CD8-positive, alpha-beta memory T cell (primary cell): ENCODE measurements at places on chromosomes 1 and 21.

GRCh38 chr1:29685387-29685786, 449.1 kb downstream of the PTPRU start:
- DNase-seq = no peak

DNA sequence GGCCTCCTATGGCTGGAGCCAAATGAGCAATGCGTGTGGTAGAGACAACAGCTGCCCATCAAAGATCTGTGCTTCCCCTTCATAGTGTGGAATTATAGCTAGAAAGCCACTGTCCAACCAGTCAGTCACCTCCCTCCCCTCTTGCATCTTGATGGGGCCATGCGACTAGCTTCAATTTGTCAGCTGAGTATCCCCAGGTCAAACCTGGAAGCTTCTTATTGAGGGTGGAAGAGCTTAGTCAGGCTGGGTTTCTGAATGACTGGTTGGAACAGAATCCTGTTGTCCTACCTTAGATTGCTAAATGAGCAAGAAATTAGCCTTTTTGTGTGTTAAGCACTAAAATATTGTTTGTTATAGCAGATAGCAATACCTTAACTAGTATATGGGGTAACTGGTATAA, 625.4 kb downstream of the PTPRC start:
- DNase-seq = no peak

GRCh38 chr1:83856381-83856780, 142.6 kb downstream of the TTLL7 start:
- DNase-seq = no peak

DNA sequence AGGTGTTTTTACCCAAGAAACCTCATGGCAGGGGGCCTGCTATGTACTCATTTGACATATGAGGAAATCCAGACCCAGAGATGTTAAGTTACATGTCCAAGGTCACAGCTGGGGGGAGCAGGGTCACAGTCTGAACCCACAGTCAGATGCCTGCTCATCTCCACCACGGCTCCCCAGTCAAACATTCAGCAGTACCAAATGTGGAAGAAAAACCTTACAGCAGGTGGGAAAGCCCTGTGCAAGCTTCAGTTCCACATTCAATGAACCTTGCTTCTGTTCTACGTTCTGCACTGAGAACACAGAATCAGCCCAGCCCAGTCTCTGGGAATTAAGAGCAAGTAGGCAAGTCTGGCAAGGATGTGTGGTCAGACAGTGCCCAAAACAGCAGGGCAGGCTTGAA, 35.2 kb downstream of the LRP8 start:
- no peak for DNase-seq

- no peak for DNase-seq
Observed at GRCh38 chr1:235835226-235835625, 31.5 kb downstream of the LYST start.

DNA sequence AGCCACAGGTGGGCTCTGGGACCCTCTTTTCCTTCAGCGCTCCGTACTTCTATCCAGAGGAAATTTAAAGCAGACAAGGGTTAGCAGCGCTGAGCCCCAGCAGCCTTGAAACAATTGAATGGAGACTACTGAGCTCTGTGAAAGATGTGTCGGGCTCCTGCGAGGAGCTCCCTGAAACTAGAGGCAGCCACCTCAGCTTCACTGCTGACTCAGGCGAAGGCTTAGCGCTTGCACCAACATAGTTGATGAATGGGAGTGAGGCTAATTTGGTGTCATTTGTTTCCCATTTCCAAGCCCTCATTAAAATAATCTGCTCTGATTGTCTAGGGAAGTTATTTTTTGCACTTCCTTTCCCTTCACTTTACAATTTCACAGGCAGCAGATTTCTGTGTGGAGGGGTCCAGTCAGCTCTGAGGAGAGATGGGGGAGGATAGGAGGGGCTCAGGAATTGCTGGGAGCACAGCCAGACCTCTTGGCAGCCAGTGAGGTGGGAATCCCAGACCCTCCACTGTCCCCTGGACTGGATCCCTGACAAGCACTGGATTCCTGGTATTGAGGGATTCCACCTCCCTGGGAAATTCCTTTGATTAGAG, 398.9 kb upstream of the PLXNA2 start:
- no peak for DNase-seq

- DNase-seq = no peak
Observed at GRCh38 chr21:42782723-42783242, 96.6 kb downstream of the WDR4 start.

DNA sequence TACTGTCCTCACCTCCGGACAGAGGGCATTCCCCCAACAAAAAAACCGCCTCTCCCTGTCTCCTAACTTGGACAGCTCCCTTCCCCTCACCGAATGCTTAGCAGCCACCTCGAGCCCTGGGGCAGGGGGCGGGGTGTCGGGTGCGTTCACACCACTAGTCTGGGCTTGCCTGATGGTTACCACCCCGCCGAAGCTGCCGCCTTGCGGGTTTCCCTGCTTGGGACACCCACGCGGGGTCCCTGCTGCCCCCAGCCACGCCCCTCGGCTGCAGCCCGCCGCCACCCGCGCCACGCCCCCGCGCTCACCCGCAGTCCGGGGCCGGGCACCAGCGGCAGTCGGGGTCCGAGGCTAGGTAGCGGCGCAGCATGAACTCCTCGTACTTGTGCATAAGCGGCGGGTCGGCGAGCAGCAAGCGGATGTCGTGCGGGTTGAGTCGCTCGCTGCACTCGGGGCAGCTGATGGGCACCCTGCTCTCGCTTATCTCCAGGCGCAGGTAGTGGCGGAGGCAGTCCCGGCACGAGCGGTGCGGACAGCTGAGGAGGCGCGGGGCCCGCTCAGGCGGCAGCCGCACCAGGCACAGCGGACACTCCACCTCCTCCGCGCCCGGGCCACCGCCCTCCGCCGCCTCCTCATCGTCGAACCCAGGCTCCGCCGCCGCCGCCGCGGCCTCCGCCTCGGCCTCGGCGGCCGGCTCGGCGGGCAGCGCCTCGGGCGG, 706 bp downstream of the RNF19B start:
- peak; percentile 65 for DNase-seq

DNA sequence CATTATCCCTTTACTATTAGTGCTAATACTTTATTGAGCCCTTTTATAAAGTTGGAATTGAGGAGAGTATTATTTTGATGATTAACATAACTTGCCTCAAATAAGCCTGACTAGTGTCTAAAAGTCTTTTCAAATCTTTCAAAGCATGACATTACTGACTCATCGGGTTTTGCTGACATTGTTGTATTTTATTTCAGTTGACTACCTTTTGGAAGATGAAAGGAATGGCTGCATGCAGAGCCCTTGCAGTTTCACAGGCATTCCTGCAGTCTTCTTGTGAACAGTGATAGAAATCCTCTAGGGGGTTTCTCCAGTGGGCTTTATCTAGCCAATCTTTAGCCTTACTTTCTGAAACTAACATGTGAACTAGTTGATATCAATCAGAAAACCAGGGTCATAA, 43.0 kb upstream of the TMEM61 start:
- no peak for DNase-seq

- DNase-seq = no peak
Observed at GRCh38 chr1:217770918-217771317, 139.8 kb downstream of the SPATA17 start.

- no peak for DNase-seq
Observed at GRCh38 chr1:93779540-93780165, 98.0 kb upstream of the BCAR3 start.

- no peak for DNase-seq
Observed at GRCh38 chr1:147611021-147611426, 59.3 kb downstream of the ACP6 start.

- no peak for DNase-seq
Observed at GRCh38 chr1:35243691-35244090, 24.8 kb upstream of the ZMYM4 start.

DNA sequence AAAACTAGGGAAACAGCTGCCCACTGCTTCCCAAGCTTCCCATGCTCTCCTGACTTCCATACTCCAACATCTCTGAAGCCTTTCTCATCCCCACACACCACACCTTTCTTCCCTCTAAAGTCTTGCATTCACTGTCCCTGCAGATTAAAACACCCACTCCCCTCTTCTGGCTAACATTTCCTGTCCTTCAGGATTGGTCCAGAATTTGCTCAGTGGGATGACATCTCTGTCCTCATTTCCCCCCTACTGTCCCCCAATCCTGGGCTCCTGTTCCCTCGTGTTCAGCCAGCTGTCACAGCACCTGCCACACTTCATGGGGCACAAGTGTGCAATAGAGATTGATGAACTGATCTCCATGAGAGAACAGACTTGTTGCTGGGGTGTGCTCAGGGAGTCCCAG, 82.7 kb downstream of the KCND3 start:
- no peak for DNase-seq

DNA sequence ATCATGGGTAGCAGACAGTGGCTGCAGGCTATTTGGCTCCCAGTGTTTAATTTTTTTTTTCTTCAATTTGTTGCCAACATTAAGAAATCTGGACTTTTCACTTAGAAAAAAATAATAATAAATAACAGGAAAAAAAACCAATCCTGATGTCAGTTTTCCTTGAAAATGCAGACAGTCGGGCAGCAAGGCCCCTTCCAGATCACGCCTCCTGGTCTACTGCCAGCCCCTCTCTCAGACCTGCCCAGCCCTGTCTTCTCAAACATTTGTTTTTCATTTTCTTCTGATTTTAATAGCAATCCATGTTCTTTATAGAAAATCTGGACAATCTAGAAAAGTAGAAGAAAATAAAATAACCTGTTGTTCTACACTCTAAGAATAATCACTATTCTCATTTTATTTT, 15.5 kb downstream of the IFNGR2 start:
- no peak for DNase-seq

DNA sequence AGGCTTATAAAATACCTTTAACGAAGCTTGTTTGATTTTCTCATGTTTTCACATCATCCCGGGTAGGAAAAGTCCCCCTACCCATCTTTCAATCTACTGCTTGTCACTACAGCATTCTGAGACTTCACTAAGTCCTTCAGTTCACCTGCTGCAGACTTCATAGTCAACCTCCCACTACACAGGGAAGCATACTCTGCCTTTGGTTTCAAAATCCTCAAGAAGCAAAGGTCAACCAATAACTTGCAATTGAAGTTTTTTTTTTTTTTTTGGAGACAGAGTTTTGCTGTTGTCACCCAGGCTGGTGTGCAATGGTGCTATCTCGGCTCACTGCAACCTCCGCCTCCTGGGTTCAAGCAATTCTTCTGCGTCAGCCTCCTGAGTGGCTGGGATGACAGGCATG, 4.7 kb upstream of the PTPN22 start:
- no peak for DNase-seq

DNA sequence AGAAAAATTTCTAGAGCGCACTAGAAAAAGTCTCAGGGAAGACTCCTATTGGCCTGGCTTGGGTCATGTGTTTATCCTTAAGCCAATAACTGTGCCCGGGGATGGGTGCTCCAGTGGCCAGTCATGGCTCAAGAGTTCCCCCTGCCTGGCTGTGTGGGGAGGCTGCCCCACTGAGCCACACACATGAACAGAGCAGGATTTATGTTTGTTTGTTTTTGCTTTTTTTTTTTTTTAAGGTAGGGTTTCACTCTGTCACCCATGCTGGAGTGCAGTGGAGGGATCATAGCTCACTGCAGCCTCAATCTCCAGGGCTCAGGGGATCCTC, 21.8 kb downstream of the EDN2 start:
- DNase-seq = peak; percentile 14

DNA sequence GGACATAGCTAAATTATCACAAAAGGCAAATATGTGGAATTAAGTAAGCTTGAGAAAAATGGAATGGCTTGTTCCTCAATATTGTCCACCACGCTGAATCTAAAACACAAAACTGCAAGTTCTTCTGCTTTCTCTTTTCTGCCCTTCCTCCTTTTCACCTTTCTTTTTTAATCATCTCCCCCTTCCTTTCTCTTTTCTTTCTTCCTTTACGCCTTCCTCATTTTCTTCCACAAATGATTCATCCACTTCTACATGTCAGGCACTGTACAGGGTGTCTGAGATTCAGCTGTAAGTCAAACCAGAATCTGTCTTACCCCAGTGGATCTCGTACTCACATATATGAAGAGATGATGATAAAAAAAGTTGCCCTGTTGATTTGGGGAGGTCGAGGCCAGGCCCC, 1182.5 kb downstream of the MRPL39 start:
- DNase-seq = no peak

GRCh38 chr1:173473599-173474011, 3.5 kb upstream of the PRDX6 start:
- no peak for DNase-seq

- no peak for DNase-seq
Observed at GRCh38 chr1:190178827-190179226, 298.8 kb downstream of the BRINP3 start.

DNA sequence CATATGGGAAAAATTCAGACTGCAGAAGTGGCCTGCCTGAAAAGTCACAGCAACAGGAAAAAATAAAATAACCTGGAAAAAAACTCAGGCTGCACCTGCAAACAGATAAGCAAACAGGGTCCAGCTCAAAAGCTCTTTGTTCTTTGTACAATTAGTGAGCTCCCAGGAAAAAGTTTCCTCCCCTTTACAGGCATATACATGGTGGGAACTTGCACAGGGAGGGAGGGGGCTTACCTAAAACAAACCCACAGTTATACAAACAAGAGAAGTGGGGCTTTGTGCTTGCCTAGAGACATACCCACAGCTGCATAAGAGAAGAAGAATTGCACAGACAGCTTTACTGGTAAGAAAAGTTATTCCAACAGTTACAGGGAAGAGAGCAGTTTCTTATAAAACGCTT, 31.7 kb upstream of the COG2 start:
- DNase-seq = no peak

- no peak for DNase-seq
Observed at GRCh38 chr1:152953761-152954160, 6.8 kb downstream of the SPRR5 start.

- DNase-seq = no peak
Observed at GRCh38 chr1:101302831-101303511, 66.2 kb downstream of the S1PR1 start.

- no peak for DNase-seq
Observed at GRCh38 chr1:223617323-223618070, 48.0 kb downstream of the CAPN8 start.

GRCh38 chr1:168696125-168696760, 32.8 kb downstream of the DPT start:
- DNase-seq = no peak

- DNase-seq = peak; percentile 63
Observed at GRCh38 chr1:84996846-84997666, at the start of gene MCOLN2. Gene MCOLN2, minus strand, starts transcription at chr1:84997113. Its CDS starts 241 bp downstream, at chr1:84996872.

DNA sequence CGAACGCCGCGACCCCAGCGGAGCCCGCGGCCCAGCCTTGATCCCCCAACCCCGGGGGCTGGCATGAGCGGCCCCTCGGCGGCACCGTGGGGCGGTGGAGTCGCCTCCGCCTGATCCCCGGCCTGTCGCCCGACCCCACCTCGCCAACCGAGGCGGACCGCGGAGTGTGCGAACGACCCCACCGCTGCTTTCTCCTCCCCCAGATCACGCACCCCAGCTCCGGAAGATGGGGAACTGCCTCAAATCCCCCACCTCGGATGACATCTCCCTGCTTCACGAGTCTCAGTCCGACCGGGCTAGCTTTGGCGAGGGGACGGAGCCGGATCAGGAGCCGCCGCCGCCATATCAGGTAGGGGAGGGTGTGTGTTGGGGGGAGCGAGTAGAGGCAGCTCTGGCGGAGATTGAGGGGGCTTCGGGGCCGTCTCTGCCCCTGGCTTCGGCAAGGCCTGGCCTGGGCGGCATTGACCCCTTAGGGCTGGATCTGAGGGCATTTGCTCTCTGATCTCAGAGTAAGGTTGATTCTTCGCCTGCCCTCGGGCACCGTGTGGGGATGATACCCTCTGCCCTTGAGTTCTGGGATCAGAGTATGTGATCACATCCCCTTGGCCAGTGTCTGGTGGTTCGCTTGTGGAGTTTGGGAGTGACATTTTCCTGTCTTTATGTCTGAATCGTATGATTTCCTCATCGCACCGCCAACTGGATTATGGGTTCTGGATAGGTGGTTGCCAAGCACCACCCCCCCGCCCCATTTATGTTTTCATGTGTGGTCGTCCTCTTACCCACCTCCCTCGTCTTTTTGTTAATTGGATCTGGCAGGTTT, 668 bp downstream of the RNF11 start:
- DNase-seq = peak; percentile 31
